ENCODE measurements at places on chromosomes 3 and 15.

DNA sequence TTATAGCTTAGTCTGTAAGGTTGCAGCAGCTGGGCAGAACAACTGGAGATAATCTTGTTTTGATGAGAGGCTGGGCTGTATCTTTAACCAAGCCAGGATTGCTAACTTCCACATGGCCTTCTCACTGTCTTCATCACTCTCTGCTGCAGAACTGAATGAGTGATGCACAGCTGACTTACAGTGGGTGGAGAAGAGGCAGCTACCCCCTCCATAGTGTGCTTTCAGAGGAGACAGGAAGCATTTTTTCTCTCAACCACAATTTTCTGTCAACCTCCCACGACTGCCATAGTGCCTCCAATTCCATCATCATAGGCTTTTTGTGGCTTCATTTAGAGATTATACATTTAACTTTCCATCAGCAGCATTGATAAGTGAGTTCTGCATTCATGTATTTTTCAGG lies 168.2 kb downstream of the CLSTN2 start:
- DNase-seq = no peak

DNA sequence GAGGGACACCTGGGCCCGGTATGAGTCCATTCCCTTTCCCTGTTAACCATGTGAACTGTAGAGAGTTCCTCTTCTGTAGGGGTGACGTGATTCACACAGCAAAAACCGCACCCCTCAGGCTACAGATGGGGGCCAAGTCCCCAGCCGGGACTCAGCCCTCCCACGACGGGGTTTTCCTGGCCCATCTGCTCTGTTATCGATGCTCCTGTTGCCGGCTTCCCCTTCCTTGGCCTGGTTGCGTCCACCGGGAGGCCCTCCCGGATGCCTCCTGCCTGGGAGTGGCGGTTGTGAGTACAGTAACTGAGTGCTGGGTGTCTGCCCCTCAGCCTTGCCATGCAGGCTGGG lies 817 bp upstream of the PLXNA1 start:
- DNase-seq = no peak

- DNase-seq = peak; percentile 20
These were observed 54.3 kb downstream of the SMAD6 start for GRCh38 chr15:66756295-66756694.

- DNase-seq = no peak
These were observed 992.7 kb downstream of the NTRK3 start for GRCh38 chr15:87263871-87264270.

DNA sequence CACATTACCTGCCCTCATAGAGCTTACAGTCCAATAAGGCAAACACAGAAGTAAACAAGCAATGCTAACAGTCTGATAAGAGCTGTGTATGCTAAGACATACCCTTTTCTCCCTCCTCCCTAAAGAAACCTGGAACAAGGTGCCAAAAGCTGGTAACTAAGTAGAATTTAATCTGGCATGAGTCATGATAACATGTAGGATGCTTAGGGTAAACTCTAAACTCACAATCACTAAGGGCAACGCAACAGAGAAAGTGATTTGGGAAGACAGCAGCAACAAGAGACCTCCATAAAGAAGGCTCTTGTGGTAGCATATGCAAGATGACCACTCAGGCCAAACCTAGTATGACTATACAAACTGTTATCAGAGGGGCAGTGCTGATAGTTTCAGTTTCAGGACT lies 55.5 kb downstream of the MYO1E start:
- no peak for DNase-seq

GRCh38 chr3:82044930-82045705 lies 283.7 kb upstream of the GBE1 start:
- DNase-seq = no peak

DNA sequence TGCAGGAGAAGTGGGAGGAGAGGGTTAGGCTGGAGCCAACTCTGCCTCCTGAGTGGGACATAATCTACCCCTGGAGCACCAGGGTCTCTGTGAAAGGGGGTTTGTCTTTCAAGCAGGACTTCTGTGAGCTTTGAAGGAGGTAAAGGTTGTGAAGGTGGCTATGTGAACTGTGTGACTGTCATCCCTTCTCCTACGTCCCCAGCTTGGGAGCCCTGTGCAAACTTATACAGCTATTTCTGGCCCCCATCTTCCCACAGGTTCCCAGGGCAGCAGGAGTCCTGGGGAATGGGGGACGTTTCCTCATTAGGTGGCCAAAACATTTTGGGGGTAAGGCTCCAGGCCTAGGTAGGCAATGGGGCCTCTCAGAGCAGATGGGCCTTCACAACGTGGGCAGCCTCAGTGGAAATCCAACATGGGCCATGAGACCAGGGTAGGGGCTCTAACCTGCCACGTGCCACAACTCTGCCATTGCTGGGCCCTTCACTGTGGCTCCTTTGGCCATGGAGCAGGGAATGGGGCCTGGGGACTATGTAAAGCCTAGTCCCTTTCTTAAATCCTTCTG lies 3.5 kb downstream of the VIPR1 start:
- no peak for DNase-seq

- no peak for DNase-seq
These were observed 76.3 kb upstream of the ICE2 start for GRCh38 chr15:60555291-60555690.

DNA sequence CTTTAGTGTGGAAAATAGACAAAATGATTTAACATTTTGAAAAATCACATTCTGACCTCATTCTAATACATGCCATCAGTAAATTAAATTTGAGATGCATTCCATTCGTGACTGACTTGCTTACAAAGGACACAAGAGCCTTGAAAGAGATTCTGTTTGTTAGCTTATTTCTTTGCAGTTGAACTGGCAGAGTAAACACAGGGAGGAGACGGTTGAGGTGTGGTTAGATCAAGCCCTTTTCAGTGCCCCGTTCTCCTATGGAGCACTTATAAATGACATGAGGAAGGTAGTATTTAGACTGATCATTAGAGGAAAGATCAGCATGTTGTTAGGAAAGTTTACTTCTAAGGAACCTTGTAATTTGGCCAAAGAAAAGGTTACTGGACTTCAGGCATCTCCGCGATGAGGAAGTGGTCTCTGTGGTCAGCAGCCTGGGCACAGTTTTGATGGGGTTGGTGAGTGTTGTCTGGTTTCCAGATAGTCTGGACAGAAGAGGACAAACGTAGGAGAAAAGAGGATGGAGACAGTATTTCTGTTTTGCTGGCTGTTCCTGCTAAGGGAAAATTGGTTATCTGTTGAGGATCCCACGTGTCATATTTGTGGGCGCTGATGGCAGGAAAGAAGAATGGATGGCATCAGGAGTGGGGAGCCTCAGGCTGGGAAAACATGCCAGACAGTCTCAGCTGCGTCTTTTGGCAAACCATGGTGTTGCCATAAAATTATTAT lies 328.9 kb upstream of the TBL1XR1 start:
- DNase-seq = no peak

GRCh38 chr3:128845119-128845777 lies 34.2 kb upstream of the ACAD9 start:
- no peak for DNase-seq

- DNase-seq = no peak
These were observed 151.7 kb upstream of the TOPAZ1 start for GRCh38 chr3:44090036-44090435.

- DNase-seq = no peak
These were observed 76.8 kb upstream of the LRIG1 start for GRCh38 chr3:66577426-66578203.

GRCh38 chr15:71093054-71094024 lies 21.9 kb upstream of the THSD4 start:
- DNase-seq = no peak

- no peak for DNase-seq
These were observed 205.9 kb upstream of the MDFIC2 start for GRCh38 chr3:70518356-70518755.

DNA sequence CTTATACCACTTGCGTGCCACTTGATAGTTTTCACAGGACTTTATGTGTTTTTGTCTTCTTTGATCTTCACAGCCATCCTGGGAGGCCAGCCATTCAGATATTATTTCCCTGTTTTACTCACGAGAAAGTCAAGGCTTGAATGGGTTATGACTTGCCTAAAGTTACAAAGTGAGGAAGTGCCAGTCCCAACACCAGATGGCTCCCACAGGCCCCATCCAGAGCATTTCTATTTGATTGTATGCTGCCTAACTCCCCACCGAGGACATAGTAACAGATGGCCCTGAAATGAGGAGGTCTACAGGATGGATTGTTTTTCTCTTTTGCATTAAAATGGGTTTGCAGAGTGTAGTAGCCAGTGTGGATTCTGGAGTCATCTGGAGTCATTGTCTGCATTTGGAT lies 74.5 kb downstream of the SPTSSB start:
- DNase-seq = no peak

GRCh38 chr3:88093266-88093665 lies 34.2 kb downstream of the ZNF654 start:
- DNase-seq = no peak

DNA sequence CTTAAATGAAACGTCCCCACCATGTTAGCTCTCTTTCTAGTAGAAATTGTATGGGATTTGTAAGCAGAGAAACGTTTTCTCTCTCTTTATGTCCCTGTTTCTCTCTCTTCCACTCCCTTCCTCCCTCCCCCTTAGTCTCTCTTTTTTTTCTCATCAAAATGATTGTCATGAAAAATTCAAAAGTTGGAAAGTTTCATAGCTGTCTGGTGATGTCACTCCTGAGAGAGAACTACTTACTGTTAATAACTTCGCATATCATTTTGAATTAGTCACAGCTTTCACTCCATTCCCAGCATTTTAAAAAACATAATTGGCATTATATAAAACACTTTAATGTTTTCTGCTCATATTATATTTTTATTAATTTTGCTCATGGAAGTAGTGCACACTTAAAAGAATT lies 331.1 kb downstream of the C3orf38 start:
- DNase-seq = no peak

DNA sequence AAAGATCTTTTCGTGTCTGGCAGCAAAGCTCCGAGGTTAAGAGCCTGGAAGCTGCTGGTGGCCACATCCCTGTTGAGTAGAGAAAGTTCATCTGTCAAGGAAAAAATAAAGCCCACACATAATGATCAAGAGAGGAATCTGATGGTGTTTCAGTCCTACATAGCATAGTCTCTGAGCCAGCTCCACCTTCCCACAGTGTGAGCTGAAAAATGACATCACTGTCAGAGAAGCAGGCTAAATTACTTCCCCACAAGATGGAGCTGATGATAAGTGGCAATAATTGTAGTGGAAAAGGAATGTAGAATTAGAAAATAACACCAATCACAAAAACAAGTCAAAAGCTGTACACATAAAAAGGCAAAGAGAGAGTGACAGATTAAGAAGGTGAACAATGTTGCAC lies 84.5 kb downstream of the AQP9 start:
- DNase-seq = no peak

GRCh38 chr3:169382309-169382708 lies 281.2 kb downstream of the MECOM start:
- no peak for DNase-seq

DNA sequence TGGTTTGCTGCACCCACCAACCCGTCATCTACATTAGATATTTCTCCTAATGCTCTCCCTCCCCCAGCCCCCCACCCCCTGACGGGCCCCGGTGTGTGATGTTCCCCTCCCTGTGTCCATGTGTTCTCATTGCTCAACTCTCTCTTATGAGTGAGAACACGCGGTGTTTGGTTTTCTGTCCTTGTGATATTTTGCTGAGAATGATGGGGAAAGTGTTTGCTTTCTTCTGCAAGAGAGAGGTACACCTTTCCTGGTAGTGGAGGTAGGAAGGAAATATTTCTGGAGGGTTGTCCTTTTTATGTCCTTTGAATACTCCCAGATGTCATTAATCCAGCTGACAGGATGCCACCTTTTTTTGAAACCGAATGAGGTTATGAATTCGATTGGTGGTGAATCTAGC lies 10.5 kb upstream of the SLC28A1 start:
- no peak for DNase-seq

DNA sequence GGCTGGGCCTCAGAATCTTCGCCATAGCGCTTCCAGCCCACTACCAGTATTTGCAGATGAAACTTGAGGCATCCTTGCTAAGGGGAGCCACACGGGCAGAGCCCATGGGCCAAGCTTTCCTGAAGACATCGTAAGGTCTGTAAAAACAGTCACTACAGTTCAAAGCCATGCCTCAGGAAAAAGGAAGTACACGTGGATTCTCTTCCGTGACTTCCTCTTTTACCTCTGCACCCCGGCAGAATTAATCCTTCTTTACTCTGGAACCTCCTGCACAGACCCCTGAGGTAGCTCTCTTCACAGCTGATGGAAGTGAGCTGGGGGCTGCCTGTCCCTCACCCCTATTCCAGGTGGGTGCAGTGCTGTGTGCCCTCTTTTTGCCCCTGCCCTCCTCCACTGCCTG lies 129.2 kb downstream of the CHDH start:
- DNase-seq = no peak

GRCh38 chr15:79964232-79964805 lies 6.7 kb downstream of the BCL2A1 start:
- no peak for DNase-seq

DNA sequence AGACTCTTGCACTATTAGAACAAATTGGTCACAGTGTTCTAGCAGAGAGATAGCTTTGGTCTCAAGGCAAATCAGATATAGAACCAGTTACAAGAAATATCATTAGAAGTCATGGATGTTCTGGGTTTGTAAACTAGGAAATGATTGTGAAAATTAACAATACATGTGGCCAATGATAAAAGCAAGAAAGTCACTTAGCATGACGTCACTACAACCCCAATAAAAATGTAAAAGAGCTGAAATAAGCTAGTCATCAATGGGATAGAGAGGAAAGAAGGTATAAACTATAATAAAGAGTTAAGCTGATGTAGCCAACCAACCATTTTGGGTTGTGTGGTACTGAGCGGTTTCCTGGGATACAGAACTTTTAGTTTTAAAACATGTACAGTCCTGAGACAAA lies 32.1 kb upstream of the KCNH8 start:
- DNase-seq = no peak

GRCh38 chr3:58474348-58474911 lies 17.5 kb upstream of the KCTD6 start:
- DNase-seq = no peak

- DNase-seq = no peak
These were observed 151.1 kb downstream of the ADAMTS17 start for GRCh38 chr15:100190675-100191074.

- DNase-seq = peak; percentile 69
These were observed 12.9 kb downstream of the C15orf62 start for GRCh38 chr15:40782609-40783227.

- no peak for DNase-seq
These were observed 31.3 kb downstream of the RPN1 start for GRCh38 chr3:128619146-128619890.

DNA sequence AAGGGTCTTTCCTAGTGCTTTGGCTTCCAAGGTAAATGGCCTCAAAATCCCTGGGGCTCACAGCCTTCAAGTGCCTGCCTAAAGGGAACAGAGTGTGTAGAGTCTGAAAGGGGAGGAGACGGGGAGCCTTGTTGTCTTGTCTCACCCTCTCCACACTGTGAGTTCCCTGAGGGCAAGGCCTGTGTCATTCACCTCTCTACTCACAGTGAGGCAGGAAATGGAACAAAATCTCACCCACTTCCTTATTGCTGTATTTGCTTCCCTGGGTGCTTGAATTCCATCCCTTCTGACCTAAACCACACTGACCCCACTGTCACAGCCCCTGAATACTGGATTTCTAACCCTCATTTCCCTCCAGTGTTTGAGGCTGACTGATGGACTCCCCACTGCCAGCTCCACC lies 197.5 kb downstream of the EPHB1 start:
- DNase-seq = no peak

- DNase-seq = no peak
These were observed 179.4 kb downstream of the OPA1 start for GRCh38 chr3:193772422-193772763.
